ENCODE measurements at places on chromosomes 2 and 18.

- DNase-seq, result no peak
Measured at GRCh38 chr2:47568164-47568850, 165.4 kb downstream of the MSH2 start.

DNA sequence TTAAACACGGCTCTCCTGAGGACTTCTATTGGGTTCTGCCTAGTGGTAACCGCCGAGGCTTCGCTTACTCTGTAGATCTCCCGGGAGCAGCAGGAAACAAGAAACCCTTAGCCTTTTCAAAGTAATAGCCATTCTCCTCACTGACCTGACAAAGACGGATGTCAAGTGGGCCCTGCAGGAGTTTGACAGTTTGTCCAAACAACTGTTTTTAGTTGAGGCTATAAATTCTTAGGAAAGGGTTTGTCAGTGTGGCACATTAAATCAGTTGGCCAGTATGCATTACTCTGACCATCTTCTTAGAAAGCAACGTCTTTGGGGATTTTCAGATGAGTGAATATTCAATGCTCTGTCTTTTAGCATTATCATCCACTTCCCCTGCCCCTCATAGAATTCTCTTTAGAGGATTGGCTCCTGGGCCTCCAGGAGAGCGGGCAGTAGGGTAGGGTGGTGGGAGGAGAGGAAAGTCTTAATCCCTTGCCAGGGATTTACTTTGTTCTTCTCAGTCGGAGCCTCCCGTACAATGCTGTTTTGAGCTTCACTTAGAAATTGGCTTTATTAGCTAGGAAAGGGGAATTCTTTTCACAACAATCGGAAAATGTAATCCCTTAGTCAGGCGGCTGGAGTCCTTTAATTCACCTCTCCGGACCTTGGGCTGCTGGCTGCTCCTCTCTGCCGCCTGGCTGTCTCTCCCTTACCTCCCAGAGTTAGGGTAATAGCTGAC is 13.3 kb upstream of the C18orf32 start:
- DNase-seq, result no peak

GRCh38 chr18:9038277-9038871 is 64.1 kb upstream of the NDUFV2 start:
- DNase-seq, result no peak

DNA sequence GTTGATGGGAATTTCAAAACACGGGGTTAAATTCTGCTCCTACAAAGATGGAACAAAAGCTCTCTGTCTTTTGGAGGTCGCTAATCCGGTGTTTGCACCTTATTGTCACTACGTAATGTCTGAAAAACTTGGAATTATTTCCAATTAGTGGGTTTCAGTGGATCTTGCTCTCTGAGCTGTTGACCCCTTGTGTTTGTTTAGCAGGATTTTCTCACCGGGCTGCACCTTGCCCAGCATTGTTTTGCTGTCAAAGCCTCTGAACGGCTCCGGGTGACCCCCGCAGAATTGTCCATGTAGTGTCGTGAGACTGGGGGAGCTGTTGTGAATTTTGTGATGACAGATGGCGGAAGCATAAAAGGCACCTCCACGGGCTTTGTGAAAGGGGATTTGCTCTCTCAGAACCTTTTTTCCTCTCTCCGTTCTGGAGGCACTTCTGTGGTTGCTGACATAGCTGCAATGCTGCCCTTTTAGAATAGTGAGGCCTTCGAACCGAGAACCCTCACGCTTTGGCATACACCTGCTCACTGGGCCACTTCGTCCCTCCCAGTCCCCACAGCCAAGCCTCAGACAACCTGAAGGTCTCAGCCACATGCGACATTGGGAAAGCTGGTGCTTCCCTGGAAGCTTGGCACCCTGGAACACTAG is 129.4 kb downstream of the ACOXL start:
- DNase-seq, result no peak
